ENCODE measurements at places on chromosomes 2 and 18.

GRCh38 chr2:40488927-40489677 lies 37.2 kb upstream of the SLC8A1 start:
- no peak for DNase-seq

- no peak for DNase-seq
Observed at GRCh38 chr2:226114436-226114835, 685.2 kb downstream of the IRS1 start.

DNA sequence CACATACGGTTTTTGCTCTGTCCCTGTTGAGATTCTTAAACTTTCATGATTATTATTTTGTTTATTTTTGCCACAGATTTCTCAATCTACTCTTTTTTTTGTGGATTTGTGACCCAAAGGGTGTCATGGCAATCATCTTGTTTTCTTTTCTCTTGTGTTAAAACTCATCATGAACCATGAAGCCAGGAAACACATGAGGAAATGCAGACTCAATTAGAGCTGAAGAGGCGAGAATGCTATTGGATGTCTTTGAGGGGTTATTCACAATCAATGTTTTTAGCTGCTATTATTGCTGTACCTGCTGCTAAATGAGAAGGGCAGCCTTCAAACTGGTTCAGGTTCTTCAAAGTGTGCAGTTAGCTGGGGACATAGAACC lies 99.5 kb upstream of the MMADHC start:
- DNase-seq, result no peak

DNA sequence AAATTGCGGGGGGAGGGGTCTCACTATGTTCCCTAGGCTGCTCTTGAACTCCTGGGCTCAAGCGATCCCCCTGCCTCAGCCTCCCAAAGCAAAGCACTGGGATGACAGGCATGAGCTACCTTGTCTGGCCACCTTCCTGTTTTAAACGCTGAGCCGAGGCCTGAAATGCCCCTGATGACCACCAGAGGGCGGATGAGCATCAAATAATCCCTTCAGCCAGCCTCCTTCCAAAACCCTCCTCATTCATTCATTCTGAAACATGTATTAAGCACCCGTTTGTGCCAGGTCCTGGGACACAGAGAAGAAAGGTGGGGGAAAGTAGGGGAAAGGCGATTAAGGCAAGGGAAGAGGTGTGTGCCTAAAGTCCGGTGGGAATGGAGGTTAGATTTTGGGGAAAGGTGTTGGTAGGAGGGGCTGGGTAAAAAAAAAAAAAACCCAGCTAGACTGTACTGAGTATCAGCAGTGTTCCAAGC lies 30.7 kb upstream of the PTMA start:
- DNase-seq, result peak; percentile 79

DNA sequence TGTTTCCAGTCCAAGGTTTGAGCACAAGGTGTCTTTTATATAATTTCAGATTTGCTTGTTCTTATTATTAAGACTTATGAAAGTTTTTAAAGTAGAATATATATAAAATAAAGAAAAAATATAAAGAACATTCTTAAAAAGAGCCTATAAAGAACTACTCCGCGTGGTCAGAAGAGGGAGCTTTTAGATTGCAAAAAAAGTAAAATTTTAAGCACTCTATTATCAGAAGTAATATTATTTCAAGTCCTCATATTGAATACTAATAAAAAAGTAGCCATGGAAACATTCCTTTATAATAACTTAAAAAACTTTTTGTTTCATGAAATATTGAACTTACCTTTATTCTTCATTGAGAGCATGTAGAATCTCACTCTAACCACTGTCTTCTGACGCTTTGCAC lies 51.4 kb downstream of the LINC00305 start:
- DNase-seq, result no peak

DNA sequence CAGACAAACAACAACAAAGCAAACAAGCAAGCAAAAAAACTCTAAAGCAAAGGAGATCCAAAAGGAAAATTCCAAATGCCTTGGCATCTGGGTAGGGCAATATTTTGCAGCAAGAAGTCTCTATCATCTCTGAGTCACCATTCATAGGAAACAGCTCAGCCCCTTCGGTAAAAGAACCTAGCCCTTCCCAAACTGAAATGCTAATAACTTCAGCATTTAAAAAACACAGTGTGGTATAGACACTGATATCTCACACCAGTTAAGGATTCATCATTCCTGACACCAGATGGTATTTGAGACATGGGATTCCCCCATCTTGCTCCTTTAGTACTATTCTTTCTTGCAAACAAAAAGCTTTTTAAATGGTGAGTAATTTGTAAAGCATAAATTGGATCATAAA lies 491.8 kb downstream of the TXNL1 start:
- DNase-seq, result no peak

- no peak for DNase-seq
Observed at GRCh38 chr2:27988718-27989117, 98.2 kb downstream of the BABAM2 start.

- no peak for DNase-seq
Observed at GRCh38 chr18:50274044-50274442, 7.3 kb downstream of the MBD1 start.

- peak; percentile 30 for DNase-seq
Observed at GRCh38 chr2:28348149-28348567, 44.5 kb upstream of the FOSL2 start.

DNA sequence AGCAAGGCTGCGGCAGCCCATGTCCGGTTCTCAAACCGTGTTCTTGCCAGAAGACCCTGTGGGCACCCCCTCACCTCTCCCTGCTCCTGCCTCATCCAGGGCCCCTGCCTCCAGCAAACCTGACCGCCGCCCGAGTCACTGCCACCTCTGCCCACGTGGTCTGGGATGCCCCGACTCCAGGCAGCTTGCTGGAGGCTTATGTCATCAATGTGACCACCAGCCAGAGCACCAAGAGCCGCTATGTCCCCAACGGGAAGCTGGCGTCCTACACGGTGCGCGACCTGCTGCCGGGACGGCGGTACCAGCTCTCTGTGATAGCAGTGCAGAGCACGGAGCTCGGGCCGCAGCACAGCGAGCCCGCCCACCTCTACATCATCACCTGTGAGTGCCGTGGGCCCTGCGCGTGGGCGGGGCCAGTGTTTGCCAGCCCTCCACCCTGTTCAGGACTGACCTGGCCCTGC lies 32.2 kb downstream of the MTERF4 start:
- DNase-seq, result no peak

DNA sequence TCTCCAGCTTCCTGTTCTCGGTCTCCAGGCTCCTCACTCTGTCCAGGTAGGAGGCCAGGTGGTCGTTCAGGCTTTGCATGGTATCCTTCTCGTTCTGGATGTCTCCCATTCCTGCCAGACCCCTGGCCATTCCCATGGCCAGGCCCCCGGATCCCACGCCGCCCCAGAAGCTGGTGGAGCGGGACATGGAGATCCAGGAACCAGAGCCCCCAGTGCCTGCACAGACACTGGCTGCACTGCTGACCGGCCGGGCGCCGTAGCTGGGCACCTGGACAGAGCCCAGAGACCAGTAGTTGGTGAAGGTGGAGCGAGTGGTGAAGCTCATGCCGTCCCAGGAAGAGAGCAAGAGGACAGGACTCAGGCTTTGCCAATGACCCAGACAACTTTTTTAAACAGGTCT lies 129.1 kb upstream of the WDR75 start:
- DNase-seq, result no peak

DNA sequence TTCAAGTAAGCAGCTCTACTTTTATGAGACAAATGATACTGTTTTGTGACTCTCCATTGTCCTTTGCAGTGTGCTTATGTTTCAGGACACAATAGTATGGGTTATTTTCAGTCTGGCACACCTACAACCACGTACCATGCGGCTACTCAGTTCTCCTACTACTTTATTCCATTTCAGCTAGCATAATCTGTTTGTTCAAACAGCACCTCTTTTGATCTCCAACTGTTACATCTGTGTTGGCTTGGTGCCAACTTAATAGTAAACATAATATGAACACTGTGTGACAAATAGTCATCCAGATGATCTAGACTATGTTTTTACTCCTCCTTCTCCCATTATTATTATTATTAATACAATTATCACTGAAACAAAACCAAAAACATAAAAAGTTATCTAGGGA lies 40.5 kb downstream of the MYO3B start:
- DNase-seq, result no peak

GRCh38 chr2:191049728-191050639 lies 36.0 kb upstream of the STAT1 start:
- no peak for DNase-seq

- DNase-seq, result no peak
Observed at GRCh38 chr2:62724886-62725711, 19.6 kb downstream of the EHBP1 start.

DNA sequence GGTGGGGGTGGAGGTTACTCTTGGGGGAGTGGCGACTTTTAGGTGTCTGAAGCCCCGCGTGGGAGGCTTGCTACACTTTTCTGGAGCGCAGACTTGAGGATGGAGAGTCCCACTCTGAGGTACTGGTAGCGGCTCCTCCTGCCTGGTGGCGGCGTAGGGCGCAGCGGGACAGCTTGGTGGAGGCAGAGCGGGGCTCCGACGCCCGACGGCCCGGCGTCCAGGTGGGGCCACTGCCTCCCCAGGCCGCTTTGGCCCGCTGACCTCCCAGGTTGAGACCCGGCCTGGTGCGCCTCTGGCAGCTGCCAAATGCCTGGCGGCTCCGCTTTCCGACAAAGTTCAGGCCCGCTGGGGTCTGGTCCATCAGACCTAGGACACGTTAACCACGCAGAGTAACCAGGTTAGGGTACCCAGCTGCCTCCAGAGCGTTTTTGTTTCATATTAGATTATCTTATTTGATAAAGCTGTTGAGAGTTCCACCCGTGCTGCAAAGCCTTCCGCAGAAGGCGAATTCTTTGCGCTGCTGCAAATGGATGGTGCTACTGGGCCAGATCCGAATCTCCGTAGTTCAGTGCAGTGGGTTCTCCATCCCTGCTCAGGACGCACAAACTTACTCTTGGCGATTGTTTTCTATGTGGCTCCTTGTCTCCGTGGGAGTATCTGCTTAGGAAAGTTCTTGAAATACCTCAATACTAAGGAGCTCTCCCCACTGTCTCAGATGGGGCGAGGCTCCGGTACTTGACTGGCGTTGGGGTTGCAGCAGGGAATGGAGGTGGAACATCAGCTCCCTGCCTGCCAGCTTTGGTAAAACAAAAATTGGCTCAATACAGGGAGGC lies 405.9 kb downstream of the XIRP2 start:
- no peak for DNase-seq

GRCh38 chr2:174603280-174603679 lies 5.7 kb upstream of the WIPF1 start:
- peak; percentile 19 for DNase-seq

GRCh38 chr18:66603941-66604627 lies at the start of gene CDH19:
Gene CDH19 (minus strand): TSS chr18:66604090. CDS start chr18:66572204, 31,886 bp downstream.
- DNase-seq, result no peak

DNA sequence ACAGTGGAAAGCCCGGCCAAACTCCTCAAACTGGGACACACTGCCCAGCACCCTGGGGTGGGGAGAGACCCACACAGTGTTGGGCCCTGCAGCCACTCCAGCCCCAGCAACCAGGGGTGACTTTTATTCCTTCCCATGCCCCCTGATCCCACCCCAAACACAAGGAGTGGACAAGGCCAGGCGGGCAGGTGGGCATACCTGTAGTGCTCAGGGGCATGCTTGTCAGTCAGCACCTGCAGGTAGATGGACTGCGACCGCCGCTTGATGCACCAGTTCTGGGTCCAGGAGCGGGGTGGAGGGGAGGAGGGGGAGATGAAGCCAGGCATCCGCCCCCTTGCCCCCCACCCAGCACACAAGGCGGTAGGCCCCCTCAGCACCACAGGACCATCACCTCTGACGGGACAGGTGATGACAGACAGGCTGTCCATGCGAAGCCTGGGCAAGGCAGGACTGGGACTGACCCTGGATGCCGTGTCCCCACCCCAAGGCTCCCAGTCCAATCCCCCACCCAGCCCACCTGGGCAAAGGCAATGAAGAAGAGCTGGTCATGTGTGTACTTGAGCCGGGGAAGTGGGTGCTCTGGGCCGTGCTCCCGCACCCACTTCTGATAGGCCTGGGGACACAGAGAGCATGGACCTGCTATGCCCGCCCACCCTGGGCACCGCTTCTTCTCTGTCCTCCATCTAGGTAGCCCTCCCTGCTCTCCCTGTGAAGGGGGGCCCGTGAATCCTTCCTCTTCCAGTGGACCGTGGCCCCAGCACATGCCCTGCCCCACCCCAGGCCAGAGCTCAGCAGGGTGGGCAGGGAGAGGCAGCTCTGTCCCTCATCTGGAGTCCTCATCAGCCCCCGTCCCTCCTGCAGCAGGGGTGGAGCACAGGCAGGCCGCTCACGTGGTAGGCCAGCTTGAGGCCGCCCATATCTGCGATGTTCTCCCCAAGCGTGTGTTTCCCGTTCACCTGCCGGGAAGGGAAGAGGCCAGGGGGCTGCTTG lies 7.1 kb downstream of the ECEL1 start:
- DNase-seq, result no peak

DNA sequence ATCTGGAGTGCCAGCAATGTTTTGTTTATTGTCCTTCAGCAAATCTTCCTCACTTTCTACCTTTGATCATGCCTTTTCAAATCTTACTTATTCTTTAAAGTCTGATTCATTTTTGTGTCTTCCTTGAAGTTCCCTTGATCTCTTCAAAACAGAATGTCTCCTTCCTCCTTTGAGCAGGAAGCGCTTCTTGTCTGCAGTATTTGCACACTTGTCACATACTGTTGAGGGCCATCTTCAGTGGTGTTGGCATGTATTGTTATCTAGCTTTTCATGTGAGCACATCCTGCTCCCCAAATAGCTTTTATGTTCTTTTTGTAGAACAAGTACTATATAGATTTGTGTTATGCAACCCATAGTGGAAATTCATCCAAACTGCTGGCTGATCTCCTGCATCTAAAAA lies 5.9 kb upstream of the CERS6 start:
- DNase-seq, result no peak

- no peak for DNase-seq
Observed at GRCh38 chr2:6580982-6581381, 284.7 kb downstream of the CMPK2 start.

DNA sequence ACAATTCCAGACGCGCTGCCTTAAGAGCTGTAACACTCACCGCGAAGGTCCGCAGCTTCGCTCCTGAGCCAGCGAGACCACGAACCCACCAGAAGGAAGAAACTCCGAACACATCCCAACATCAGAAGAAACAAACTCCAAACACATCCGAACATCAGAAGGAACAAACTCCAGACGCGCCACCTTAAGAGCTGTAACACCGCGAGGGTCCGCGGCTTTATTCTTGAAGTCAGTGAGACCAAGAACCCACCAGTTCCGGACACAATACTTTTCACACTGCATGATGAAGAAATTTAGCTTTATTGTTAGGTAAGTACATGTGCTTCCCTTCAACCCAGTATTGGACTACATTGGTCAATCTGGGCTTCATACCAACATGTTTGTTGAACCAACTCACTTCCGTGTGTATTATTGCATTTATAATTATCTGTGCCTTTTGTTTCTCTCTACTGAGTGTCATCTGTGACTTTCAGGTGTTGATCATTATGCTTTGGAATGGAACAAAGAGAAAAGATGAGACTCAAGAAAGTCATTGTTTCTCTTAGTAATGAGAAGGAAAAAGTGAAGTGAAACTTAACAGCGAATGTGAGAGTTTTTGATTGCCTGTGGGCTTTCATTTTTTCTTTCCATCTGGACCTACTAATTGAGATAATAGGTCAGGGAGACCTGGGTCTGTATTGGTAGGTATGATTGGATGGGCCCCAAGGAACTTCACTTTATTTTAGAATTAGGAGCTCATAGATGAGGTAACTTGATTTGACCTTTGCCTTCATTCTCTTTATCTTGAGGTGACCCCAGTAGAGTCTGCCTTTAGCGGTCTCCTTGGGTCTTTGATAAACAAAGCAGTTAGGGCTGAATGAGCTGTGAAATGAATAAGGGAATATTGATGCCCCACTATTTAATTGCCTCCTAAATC lies 76.1 kb upstream of the CAVIN2 start:
- DNase-seq, result no peak

- no peak for DNase-seq
Observed at GRCh38 chr2:241619597-241620418, 17.1 kb downstream of the THAP4 start.

- no peak for DNase-seq
Observed at GRCh38 chr2:224816816-224817215, 100.7 kb upstream of the CCDC195 start.
